ENCODE measurements at places on chromosomes 4 and X.

GRCh38 chr4:173793937-173794510 lies 264.0 kb upstream of the HAND2 start:
- DNase-seq = no peak

DNA sequence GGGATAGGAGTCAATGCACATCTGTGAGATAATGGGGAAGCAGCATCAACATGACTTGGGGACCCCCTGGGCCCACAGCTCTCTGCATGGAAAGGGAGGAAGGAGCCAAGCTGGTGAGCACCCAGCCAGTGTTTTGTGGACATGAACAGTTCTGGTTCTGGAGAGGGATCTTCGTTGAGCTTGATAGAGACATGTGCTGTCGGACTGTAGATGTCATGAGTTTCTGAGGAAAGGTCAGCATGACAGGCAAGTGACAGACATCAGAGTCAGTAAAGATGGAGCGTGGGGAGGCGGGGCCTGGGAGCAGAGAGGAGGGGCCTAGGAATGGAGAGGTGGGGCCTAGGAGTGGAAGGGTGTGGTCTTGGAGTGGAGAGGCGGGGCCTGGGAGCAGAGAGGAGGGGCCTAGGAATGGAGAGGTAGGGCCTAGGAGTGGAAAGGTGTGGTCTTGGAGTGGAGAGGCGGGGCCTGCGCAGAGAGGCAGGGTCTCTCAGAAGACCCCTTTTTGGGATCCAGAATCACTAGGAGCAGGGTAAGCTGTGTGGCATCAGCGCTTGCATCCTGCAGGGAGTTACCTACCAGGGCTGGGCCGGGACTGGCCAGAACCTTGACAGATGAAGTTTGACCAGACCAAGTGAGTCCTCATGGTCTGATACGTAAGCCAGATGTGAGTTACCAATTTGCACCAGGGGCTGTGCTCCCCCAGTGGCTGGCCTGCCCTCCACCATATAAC lies 33.7 kb downstream of the PIGG start:
- no peak for DNase-seq

- DNase-seq = no peak
Observed at GRCh38 chr4:101306225-101306624, 41.1 kb downstream of the PPP3CA start.

GRCh38 chrX:134452596-134452995 lies 7.4 kb upstream of the HPRT1 start:
- no peak for DNase-seq

DNA sequence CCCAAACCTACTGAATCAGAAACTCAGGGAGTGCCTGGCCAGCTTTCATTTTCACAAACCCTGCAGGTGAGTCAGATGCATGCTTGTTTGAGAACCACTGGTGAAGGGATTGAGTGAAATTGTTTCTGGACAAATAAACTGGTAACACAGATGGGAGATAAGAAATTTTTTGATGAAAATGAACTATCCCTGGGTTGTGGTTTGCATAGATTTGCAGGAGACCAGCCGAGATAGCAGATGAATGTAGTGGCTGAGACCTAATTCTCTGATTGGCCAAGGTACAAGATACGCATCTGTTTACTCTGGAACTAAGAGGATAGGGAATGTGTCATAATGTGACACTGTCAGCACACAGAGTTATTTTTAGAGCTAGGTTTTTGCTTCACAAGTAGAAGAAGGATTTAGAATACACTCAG lies 117.8 kb upstream of the NOCT start:
- DNase-seq = no peak

DNA sequence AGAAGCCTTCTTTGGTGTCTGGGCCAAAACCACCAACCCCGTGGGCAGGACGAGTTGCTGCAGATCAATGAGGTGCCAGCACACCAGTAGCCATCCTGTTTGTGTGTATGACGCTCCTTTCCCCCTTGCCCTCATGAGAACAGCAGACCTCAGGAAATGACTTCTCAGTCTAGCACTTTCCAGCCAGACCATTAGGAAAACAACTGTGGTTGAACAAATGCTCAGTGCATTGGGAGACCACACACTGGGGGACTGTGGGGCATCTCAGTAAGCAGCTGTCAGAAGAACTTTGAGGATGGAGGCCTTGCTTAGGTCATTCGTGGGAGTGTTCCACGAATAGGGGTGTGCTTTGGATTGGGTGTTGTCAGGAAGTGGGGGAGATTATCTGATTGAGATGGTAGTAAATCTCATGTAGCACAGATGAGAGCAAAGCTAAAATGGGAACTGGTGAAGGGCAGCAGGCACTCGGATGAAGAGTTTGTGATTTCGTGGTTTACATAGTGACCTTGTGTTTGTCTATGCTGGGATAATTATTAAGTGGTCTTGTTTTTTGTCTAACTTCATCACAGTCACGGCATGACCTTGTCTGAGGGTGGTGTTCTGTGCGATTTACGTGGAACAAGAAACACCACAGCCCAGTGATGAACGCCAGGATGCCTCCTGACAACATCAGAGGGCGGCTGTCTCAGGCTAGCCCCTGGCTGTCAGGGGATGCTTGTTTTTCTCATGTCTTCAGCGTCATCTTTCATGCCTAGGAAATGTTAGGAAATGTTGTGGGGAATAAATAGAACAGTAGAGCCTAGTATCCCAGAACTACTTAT lies 70.1 kb downstream of the USP46 start:
- DNase-seq = no peak

- no peak for DNase-seq
Observed at GRCh38 chr4:157080605-157081004, 4.7 kb downstream of the GLRB start.

GRCh38 chr4:142404191-142404611 lies 441.9 kb downstream of the INPP4B start:
- peak; percentile 51 for DNase-seq

DNA sequence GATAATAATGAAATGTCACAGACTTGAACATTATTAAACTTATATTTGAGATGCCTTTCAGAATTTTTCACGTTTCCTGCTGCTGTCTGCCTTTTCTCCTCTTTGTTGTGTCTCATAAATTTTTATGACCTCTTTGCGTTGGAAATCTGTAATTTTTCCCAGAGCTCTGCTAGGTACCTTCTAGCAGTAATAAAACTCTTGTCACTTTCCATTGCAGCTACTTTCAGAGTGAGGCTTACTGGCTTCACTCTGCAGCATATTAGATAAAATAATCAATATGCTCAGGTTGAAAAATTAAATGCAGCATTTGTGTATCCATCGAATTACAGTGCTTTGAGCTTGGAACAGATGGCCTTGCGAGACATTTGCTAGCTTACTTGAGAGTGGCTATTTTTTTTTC lies 689.0 kb downstream of the GRID2 start:
- no peak for DNase-seq

- no peak for DNase-seq
Observed at GRCh38 chr4:69098470-69098869, 2.2 kb downstream of the UGT2B7 start.

DNA sequence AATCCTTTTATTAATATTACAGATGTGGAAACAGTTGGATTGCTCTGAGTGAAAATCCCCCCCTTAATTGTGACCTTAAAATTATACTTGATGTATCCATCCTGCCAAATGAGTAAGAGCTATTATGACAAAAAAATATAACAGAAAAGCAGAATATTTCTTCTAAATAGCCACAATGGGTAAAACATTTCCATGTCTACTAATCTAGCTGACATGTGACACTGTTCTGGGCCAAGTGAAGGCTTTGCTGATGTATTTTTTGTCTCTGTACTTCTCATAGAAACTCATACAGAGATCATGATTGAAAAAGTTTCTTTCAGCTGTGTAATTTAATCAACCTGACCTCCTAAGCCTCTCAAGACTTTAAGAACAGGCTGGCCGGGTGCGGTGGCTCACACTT lies 569.1 kb upstream of the ZFP42 start:
- no peak for DNase-seq

- peak; percentile 2 for DNase-seq
Observed at GRCh38 chr4:14184265-14184664, 556.7 kb upstream of the BOD1L1 start.

- no peak for DNase-seq
Observed at GRCh38 chrX:113919387-113919786, 664.5 kb upstream of the HTR2C start.

DNA sequence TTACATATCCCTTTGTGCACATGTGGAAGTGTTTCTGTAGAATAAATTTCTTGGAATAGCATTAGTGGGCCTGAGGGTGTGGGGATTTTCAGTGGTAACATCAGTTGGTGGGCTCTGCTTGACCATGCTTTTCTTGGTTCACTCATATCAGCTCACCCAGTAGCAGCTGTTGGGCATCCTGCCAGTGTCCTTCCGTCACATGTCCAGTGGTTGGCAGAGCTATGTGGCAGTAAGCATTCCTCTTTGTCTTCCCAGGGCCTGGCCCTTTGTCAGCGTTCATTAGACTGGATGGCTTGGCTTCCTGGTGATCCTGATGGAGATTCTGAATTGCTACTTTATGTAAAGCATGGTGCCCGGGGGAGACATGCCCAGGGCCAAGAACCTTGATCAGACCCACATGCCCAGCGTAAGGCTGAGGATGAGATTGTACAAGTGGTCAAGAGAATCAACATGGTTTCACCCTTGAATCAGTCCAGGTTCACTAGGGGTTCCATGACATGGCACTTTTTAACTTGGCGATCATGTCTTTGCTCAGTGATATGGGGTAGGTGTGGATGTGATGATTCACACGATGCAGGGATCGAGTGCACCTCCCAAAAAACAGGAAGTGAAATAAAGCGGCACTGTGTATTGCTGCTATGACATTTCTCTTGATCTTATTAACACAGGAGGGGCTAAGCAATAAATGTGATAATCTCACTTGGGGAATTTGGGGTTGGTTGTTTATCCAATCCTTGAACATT lies 72.1 kb upstream of the IGFBP7 start:
- peak; percentile 23 for DNase-seq

DNA sequence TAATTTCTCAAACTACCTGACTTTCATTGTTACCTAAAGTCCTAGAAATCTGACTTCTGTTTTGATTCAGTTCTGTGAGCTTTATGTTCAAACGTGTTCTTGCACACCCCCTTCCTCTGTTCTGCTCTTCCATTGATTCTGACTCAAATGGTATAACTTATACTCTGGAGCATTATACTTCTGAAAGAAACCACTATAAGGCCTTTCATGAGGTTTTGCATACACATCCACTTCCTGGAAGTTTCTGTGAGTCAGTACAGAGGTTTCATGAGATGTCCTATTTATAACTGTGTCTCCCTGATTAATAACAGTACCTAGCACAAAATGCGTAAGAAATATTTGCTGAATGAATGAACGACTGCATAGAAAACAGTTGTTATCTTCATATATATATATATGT lies 540.2 kb upstream of the CT83 start:
- no peak for DNase-seq
